Activated CD8-positive, alpha-beta T cell treated with anti-CD3 and anti-CD28 coated beads for 36 hours (primary cell): ENCODE measurements at places on chromosomes 1 and 21. TPM values are rescaled to one million over a fixed set of nuclear protein-coding genes. Genes with fewer than 3 reads are reported as not detected.

The KAZN gene
- 1.9 TPM for total RNA-seq

The IVL gene
- not detected for total RNA-seq

The INSRR gene
- 0.54 TPM for total RNA-seq

The MARK1 gene
- total RNA-seq = not detected
